ENCODE measurements at places on chromosomes 12 and 14.

DNA sequence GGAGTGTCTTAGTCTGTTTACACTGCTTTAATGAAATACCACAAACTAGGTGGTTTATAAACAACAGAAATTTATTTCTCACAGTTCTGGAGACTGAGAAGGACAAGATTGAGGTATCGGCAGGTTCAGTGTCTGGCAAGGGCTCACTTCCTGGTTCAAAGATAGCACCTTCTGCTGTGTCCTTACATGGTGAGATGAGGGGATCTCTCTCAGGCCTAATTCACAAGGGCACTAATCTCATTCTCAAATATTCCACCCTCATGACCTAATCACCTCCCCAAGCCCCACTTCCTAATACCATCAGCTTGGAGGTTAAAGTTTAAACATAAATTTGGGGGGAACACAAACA is 35.0 kb upstream of the PLEK2 start:
- DNase-seq: no peak

DNA sequence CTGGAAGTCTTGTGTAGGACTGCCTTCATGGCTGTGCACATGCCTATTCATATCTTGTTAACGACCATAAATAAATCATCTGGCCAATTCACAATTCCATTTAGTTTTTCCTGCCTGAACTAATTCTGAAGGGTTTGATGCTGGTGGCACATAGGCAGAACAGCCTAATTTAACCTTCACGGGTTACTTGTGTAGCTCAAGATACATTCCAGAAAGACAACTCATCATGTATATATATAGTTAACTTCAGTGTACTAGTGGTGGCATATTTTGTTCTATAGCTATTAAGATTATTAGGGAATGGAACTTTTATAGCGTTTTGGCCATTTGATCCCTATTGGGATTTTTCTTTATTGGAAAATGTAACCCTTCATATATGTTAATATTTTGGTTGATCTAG is 31.4 kb downstream of the CFAP54 start:
- no peak for DNase-seq

DNA sequence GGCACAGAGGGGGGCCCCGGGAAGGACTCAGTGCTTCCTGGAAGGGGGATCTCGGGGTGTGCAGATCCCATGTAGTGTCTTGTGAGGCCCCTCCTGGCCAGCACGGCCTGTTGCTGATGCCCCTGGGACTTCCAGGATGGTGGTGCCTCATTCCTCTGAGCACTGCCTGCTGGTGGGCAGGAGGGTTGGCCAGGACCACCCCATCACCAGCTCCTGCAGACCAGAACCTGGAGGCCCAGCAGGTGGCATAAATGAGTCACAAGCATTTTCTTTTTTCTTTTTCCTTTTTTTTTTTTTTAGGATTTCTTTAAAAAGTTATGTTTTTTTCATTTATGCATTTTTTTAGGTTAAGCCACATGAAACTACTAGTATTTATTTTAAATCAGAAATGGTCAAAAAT is 8.0 kb downstream of the MMP17 start:
- no peak for DNase-seq

DNA sequence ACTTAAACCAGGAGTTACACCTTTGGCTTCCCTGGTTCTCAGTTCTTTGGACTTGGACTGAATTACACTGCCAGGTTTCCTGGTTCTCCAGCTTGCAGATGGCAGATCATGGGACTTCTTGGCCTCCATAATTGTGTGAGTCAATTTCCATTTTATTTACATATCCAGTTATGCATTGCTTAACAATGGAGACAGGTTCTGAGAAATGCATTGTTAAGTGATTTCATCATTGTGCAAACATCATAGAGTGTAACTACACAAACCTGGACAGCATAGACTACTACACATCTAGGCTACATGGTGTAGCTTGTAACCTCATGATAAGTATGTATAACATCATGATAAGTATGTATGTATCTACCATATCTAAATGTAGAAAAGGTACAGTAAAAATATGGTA is 276.1 kb upstream of the BTG1 start:
- DNase-seq: no peak

DNA sequence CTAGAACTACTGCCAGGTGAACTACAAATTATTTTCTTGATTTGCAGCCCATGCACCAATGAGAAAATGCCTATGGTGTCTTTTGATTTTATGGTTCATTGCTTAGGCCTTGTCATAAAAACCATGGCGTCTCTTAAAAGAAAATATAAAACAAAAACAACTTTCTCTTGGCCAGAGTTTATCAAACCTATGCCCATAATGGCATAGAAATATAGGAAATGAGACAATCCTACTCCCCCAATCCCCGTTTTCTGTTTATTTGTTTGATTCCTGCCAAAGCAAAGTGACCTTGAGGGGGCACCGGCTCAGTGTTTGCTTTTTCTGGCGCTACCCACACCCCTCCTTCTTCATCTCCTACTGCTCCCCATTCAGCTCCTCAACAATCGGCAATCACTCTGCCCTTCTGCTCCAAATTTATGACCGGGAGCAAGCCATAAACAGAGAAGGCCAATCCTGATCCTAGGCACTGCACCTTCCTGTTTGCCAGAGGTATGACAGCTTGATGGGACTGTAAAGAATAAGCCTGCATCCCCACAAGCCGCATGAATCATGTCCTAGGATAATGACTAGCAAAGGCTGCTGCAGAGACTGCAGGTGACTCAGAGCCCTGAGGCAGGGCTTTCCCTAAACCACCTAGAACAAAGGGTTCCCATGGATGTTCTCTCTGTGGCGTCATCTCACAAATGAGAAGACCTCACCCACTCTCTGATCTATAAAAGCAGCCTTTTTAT is 874.9 kb downstream of the NRXN3 start:
- DNase-seq: no peak

DNA sequence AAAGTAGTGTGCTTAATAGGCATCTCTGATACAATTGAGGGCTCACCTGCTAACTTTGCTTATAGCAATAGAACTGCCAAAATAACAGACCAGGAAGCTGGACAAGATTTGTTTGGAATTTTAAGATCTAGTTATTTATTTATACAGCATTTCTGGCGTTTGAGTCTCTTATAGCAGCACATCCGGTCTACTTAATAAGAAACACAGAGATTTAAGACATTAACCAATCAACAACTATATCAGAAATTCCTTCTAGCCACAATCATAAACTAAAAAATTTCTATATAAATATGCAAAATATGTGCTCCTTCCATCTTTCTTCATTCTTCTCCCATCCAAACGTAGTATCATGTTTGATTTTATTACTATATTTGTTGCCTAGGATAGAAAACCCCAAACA is 2.6 kb downstream of the RTN1 start:
- no peak for DNase-seq

DNA sequence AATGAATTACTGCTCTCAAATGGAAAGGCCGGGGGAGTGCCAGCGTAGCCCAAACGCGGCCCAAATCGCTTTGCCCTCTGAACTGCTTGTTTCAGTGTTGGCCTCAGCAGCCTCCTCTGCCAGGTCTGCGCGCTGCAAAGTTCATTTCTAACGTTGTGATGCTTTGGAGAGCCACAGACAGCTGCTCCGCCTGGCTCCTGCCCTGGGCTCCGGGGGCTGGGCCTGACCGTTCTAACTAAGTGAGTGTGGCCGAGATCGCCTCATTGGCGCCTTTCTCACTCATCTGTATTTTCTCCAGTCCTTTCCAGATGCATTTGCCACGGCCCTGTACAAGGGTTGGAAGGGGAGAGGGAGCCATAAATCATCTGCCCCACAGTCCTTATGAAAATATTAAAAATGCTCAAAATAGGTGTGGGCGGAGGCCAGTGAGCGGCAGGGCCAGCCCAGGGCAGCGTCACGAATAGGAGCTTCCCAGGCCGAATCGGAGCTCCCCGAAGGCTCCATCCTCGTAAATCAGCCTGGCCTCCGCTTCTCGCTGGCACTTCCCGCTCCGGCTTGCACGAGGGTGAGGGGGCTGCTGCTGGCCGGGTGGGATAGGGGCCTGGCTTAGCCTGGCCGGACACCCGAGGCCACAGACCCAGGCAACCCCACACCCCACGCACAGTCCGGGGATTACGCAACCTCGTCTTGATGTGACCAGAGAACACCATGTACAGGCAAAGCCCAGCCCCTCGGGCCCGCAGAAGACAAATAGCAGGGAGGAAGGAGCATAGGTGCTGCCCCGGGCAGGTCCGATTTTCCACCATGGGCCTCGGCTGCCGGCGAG is 196.6 kb upstream of the DIO3 start:
- peak; percentile 81 for DNase-seq

DNA sequence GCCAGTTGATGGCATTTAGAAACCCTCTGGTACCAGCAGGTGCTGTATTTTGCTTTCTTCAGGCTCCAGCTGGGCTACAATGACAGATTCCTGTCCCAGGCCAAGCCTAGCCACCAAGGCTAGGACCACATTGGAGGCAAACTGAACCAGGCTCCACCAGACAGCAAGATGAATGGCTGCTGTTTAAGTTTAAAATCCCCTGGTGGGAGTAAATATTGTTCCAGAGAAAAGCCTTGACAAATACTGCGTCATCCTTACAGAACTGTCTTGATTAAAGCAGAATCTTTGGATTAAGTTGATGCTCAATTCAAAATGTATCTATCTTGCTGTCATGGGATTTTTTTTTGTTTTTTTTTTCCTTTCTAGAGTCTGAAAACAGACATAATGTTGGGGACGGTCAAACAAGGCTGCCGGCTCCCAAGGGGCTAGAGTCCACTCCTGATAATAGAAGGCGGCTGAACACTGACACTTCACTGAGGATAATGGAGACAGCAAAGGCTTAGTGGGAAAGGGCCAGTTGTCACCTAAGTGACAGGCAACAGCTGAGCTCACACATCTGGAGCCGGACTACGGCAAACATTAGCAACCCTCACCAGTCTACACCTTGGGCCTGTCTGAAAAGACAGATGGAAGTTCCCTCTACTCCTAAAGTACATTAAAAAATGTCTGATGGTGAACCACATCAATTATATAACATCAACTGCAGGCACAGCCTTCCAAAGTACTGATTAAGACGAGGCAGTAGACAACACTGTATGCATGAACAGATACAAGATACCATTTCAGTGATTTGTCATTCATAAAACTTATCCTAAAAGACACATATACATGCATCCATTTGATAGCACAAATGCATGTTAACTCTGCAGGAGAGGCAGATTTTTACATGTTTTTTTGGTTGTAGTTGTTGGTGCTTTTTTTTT is 1.7 kb downstream of the PRICKLE1 start:
- no peak for DNase-seq

- DNase-seq: no peak
These were observed 17.7 kb downstream of the DPF3 start for GRCh38 chr14:72876005-72876709.

GRCh38 chr12:132322206-132323132 is 6.9 kb downstream of the GALNT9 start:
- DNase-seq: no peak

GRCh38 chr12:46963977-46964971 is 115.1 kb upstream of the PCED1B start:
- no peak for DNase-seq

- peak; percentile 67 for DNase-seq
These were observed 4.8 kb downstream of the HOXC5 start for GRCh38 chr12:54037360-54038283.

DNA sequence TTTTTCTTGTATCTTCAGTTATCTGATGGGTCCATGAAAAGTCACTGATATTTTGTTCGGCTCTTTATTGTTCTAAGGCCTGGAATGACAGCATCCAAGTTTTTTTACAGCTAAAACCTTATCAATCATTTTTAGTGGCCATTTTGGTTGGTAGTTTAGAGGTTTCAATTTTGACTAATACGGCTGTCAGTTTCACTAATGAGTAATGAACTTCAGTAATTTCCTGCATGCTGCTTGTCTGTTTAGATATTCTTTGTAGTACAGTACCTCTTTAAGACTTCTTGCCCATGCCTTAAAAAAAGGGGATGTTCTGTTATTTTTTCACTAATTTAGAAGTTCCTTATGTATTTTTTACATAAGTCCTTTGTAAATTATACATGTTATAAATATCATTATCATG is 176.7 kb downstream of the LRFN5 start:
- no peak for DNase-seq

GRCh38 chr12:92539110-92539749 is 163.6 kb upstream of the PLEKHG7 start:
- DNase-seq: no peak

- no peak for DNase-seq
These were observed 257.1 kb downstream of the PHLDA1 start for GRCh38 chr12:75774261-75775052.

GRCh38 chr12:120242275-120242799 is 23.2 kb downstream of the PXN start:
- DNase-seq: no peak

GRCh38 chr14:26860111-26860510 is 262.3 kb upstream of the NOVA1 start:
- no peak for DNase-seq

GRCh38 chr12:119671070-119671469 is 3.1 kb downstream of the PRKAB1 start:
- no peak for DNase-seq

GRCh38 chr12:75704208-75704607 is 192.8 kb upstream of the KRR1 start:
- DNase-seq: no peak

GRCh38 chr12:108302016-108302402 is 37.1 kb downstream of the CMKLR1 start:
- no peak for DNase-seq

DNA sequence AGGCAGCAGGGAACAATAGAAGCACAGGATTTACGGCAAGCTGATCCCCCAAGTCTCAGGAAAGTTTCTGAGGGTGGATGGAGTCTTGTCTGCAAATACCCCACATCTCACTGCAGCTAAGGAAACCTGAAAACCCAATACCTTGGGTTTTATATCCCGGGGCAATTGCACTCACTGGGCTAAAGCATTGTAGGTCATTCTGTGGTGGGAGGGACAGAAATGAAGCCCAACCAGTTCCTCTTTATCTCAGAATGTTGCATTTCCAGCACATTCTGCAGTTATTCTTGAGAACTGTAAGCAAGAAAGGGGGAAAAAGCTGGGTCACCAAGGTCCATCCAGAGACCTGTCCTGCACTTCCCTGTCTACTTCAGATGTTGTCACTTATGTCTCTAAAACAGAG is 39.8 kb downstream of the C12orf42 start:
- no peak for DNase-seq

- no peak for DNase-seq
These were observed 778 bp upstream of the C1R start for GRCh38 chr12:7092986-7093460.

- no peak for DNase-seq
These were observed 4.7 kb upstream of the NCKAP5L start for GRCh38 chr12:49832836-49833421.

DNA sequence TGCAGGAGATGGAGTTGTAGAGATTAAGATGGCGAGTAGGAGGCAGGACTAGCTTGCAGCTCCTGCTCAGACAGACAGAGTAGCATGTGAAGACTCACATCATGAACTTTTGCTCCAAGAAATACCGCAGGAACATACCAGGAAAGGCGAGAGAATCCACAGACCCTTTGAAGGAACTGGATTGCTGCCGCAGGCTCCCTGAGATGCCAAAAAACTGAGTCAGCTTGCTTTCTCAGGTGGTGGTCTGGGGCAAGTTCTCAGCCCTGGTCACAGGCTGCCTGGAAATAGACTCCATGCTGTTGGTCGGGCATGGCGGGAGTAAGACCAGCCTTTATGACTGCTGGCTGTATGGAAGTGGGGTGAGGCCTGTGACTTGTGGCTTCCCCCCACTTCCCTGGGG is 163.6 kb upstream of the NAV3 start:
- no peak for DNase-seq

- DNase-seq: no peak
These were observed 67.7 kb downstream of the NT5DC3 start for GRCh38 chr12:103773109-103773910.

- DNase-seq: no peak
These were observed 118.5 kb downstream of the ADCK1 start for GRCh38 chr14:77918448-77918847.

- DNase-seq: no peak
These were observed 63.4 kb upstream of the PLEKHG3 start for GRCh38 chr14:64640839-64641238.

- peak; percentile 16 for DNase-seq
These were observed 182.0 kb downstream of the CACNA1C start for GRCh38 chr12:2234646-2235350.
